ENCODE measurements at places on chromosomes 12 and 14. TPM values are rescaled to one million over a fixed set of nuclear protein-coding genes. Genes with fewer than 3 reads are reported as not detected.

The SCNN1A gene
- total RNA-seq, result 0.29 TPM

The POLE2 gene
- total RNA-seq, result 16.2 TPM

The FOXG1 gene
- not detected for total RNA-seq

The SIX4 gene
- 11.3 TPM for total RNA-seq

The PZP gene
- not detected for total RNA-seq

The PELI2 gene
- 44.6 TPM for total RNA-seq

The TMEM52B gene
- total RNA-seq, result not detected

The NGB gene
- total RNA-seq, result not detected

The ISCU gene
- 245 TPM for total RNA-seq

The NRIP2 gene
- total RNA-seq, result not detected

The IRAK3 gene
- total RNA-seq, result 0.89 TPM

The TOMM20L gene
- not detected for total RNA-seq

The KRT7 gene
- 23.1 TPM for total RNA-seq

The LRP1-AS gene
- total RNA-seq, result not detected

The KLRC2 gene
- 0.22 TPM for total RNA-seq

The ZFHX2 gene
- total RNA-seq, result 0.43 TPM

The OTOGL gene
- 2.9 TPM for total RNA-seq

The CLECL1 gene
- not detected for total RNA-seq

The LALBA gene
- not detected for total RNA-seq

The ITGA7 gene
- 0.38 TPM for total RNA-seq

All from NCI-H460 (cell line).